ENCODE measurements at places on chromosomes 5 and 9.

DNA sequence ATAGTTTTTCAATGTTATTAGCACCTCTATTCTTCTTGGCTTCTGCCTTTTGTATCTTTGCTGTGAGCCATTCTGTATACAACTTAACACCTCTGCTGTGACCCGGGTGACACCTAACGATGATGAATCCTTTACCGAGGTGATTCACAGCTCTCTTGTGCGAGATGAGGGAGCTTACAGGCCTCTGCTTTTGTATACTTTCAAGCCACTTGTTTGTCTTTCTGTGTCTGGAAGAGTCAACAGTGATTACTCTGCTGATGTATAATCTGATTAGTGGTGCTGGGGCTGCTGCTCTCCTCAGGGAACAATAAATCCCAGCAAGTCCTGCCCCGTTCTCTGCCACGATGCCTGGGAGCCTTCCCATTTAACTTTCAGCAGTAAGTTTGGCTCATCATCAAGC lies 442.9 kb upstream of the SGCD start:
- DNase-seq = no peak

- DNase-seq = no peak
Measured at GRCh38 chr5:88116396-88116795, 152.2 kb downstream of the TMEM161B start.

DNA sequence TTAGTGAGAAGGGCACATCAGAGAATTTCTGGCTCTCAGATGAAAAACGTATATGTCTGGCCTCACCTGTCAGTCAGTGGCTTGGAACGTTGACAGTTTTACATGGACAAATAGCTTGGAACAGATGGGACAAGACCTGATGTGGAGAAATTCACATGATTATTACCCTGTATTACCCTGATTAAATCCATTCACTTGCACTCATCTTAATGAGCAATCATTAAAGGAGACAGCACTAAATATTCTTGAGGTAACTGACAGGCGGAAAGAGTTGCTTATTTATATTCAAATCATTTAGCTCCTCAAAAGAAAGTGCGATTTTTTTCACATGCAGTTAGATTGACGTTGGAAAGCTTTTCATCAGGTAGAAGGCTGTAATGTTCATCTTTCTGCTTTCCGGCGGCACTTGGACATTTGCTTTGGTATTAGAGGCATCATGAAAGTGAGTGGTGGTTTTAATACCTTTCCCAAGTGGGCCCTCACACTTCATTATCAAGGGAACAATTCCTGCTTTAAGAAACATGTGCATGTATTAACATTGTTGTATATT lies 11.7 kb upstream of the TAS2R1 start:
- no peak for DNase-seq

DNA sequence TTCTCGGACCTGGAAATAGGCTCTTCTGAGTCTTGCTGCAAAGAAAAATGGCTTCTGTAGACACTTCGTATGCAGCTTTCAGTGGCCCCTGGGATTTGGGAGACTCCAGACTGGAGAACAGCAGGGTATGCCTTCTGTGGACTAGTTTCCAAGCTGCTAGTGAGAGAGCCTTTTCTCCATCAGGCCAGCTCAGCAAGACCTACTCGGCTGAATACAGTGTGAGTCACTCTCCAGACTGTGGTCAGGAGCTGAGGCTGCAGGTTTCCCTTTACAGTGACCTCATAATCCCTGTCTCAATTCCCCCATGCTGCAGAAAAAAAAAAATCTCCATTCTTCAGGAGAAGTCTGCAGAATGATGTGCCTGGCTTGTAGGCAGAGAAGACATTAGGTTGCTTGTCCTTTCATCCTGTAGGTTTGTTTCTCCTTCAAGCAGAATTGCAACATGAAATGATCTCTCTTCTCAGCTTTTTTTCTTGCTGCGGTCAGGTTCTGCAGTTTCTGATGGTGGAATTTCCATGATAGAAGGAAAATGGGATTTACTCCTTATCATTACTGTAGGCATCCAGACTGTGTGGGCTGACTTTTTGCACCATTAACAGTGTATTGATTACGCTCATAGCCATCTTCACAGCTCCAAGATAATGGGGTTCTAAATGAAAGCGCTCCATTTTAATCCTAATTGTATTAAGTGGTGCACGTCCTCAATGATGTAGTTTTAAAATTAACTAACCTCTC lies 78.3 kb upstream of the TNFSF8 start:
- DNase-seq = no peak

DNA sequence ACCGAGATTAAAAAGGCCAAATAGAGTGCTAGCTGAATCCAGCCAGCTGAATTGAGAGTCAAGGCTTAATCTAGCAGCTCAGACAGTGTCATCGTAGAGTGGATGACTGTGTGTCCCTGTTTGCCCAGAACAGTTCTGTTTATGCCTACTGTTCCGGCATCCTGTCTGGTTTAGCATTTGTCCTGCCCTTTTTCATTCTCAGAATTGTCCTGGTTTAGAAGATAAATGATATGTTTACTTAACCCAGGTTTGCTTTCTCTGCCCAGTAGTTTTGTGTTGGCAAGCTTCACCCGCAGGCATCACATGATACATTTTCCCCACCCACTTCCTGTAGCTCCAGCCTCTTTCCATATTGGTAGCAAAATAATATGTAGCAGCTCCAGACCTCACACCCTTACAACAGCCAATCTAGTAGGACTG lies 41.3 kb upstream of the ZSWIM6 start:
- DNase-seq = no peak

GRCh38 chr9:99305820-99306811 lies 84.0 kb downstream of the SEC61B start:
- DNase-seq = no peak

- DNase-seq = no peak
Measured at GRCh38 chr5:175146733-175147132, 297.2 kb downstream of the DRD1 start.

- no peak for DNase-seq
Measured at GRCh38 chr5:146894753-146895521, 16.4 kb upstream of the PPP2R2B start.

DNA sequence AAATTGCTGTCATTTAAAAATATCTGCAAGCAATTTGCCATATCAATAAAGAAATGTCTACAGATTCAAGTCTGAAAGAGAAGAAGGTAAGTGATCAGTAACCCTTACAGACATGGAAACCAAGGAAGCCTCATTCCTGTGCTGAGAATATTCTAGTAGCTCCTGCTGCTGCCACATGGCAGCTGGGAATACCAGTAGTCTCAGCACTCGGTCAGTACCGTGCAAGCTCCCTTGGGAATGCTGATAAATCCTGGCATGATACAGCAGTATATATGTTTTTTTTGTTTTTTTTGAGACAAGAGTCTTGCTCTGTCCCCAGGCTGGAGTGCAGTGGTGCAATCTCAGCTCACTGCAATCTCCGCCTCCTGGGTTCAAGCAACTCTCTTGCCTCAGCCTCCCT lies 27.9 kb downstream of the NANS start:
- no peak for DNase-seq

DNA sequence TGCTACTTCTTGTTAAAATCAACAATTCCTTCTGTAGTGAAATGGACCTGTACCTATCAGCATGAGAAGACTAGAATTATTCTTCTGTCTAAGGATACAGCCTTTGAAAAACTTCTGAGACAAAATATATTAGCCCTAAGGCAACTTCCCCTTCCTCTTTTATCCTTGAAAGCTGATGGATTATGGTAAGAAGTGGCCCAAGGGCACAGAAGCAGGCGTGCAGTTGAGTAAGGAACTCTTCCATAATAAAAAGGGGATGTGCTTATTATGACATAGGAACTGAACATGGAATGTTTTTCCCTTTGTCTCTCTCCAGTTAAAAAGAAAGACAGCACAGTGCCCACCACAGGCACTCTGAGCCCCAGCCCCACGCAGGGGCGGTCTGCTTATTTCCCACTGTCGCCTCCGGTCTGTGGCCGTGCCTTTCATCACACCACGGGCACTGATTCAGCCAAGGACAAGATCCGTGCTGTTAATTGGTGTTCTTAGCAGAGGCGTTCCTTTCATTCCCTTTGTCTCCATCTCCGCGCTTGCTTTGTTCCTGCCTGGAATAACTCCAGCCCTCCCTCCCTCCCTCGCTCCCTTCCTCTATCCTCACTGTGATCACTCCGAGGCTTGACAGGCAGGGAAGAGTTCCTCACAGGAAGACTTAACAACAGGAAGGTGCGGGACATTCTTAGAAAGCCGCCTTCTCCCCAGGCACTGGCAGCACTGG lies 135.9 kb upstream of the OTULINL start:
- no peak for DNase-seq

Measured in spleen (tissue), 13 donors.